SHP77 (cell line): ENCODE measurements at places on chromosomes 11 and 22.

DNA sequence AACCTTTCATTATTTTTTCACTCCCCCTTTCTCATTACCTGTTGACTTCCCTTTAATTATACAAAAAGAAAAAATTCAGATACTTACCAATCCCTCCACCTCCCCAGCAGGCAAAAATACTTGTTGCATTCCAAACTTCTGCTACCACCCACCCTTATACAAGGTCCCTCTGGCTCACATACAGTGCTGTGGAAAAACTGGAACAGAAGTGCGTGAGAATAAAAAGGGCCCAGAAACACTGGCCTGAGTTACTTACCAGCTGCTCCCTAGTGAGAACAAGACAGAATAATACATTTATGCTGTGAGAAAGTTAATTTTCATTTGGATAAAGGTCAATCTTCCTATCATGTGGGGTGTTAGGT is 46.9 kb upstream of the RAPSN start:
- no peak for DNase-seq

GRCh38 chr11:80872116-80872728 is 1431.4 kb upstream of the TENM4 start:
- DNase-seq: no peak

DNA sequence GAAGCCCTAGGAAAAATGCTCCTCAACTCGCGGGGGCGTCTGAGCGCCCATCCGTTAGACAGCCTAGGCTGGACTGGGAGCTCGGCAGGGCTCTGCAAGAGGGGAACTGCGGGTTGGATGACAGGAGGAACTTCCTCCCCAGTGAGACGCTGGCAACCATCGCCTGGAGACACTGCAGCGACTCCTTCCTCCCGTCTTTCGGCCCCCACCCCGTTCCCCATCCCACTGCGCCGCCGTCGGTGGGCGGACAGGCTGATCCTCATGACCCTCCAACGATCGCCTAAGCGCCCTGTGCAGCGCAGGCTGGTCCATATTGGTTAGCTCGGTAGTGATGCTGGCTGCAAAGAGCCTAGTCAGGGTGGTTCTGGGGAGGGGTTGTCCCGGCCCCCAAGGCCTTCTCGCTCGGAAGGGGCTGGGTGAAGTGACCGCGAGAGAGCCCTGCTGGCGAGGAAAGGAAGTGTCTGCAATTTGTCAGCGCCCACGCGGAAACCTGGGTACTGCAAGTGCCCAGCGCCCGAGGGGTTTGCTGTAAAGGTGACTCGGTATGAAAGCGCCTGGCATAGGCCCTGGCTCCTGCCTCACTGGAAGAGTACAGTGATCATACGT is 638 bp downstream of the NRGN start:
- DNase-seq: peak; percentile 24

DNA sequence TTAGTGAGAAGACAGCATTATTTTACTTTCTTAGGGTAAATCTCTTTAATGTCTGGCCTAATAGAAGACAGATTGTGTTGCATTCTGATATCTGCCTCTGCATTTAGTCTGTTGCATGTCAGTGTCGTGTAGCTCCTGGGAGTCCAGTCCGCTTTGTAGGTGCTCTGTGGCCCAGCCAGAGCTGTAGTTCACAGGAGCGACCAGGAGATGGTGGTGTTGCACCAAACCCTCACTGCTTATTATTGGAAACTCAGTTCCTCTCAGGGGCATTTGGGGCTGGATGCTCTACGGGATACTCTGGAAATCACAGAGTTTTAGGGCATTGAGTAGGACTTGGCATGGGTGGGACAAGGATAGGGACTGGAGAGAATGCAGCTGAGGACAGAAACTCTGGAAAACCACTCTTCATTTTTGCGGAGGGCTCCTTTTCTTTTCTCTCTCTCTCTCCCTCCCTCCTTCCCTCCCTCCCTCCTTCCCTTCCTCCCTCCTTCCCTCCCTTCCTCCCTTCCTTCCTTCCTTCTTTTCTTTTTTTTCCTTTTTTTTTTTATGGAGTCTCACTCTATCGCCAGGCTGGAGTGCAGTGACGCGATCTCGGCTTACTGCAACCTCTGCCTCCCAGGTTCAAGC is 21.7 kb downstream of the MIAT start:
- peak; percentile 63 for DNase-seq

GRCh38 chr11:100849901-100850235 is 162.8 kb downstream of the ARHGAP42 start:
- no peak for DNase-seq

- no peak for DNase-seq
These were observed 13.4 kb downstream of the EPS8L2 start for GRCh38 chr11:719214-720016.

GRCh38 chr11:128893578-128894285 is 2.6 kb downstream of the KCNJ5 start:
- DNase-seq: no peak
